T-helper 2 cell (primary cell): ENCODE measurements at places on chromosomes 1 and 21.

- no peak for DNase-seq
Observed at GRCh38 chr1:239125027-239125426, 261.3 kb upstream of the CHRM3 start.

DNA sequence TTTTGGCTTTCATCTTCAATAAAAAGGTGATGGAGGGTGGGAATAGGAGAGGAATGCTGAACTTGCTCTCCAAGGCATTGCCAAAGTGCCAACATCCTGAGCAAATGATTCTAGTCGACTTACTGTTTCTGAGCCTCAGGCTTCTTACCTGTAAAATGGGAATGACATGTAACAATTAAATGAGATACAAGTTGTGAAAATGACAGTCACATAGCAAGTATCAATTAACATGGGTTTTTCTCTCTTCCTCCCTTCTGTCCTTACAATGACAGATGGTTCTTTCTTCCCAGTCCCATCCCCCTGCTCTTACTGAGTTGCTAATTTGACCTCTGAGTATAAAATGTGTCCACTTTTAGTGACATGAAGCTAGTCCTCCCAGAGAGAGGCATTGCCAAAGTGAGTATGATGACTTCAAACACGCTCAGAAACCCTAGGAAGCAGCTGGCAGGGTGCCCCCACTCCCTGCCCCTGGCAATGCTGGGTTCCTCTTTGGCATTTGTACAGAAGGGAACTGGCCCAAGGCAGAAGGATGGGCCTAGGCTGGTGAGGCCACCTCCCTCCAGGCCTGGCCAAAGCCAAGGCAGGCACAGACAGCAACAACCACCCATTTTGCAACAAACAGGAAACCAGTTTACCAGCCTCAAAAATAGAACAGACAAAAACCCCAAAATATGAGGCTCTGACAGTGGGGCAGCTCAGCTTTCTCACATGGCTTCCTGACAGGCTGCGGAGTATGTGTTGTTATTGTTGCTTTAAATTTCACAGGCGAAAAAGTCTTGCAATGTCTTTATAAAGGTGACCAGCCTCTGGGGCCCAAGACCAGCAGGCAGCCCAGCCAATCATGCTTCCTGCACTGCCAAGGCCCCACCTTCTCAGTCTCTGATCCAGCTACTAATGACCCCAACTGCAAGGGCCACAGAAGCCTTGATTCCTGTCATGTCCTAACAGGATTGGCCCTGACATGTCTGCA is 115.9 kb downstream of the HIVEP3 start:
- DNase-seq, result peak; percentile 54

- DNase-seq, result no peak
Observed at GRCh38 chr1:151944857-151945575, 35.7 kb upstream of the THEM4 start.

DNA sequence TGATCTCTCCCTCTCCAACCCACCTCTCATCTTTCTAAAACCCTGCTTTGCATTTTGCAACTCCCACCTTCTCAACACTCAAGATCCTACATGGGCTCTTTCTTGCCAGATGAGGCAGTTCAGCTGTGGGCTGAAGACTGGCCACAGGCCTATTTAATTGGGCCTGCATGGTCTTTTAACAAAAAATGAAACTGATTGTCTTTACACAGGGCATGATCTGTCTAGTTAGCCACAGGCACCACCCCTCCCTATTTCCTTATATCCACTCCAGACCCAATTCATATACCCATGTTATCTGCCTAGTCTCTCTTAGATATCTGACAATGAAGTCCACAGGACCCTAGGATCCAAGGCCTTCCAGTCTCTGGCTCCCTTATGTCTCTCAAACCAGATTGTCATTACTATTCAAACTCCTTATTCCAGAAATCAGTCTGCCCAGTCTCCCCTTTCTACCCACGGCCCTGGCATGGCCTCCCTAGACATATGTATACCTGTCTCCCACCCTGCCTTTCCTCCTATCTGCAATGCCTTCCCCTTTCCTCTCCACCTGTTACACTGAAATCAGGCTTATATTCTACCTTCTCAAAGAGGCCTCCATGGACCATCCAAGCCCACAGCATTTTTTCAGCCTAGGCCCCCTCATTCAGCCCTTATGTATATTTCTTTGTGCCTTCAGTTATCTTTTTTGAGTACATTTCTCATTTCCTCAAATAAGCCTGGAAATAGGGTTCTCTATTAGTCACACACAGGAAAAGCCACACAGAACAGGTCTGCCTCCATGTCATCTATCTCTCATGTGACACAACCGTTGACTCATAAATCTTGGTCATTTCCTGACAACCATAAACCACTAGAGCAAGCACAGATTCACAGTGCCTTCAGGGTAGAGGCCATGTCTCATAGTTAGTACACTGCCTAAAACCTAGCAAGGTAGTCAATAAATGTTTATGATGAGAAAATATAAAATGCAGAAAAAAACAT is 39.0 kb downstream of the LPAR3 start:
- DNase-seq, result no peak

DNA sequence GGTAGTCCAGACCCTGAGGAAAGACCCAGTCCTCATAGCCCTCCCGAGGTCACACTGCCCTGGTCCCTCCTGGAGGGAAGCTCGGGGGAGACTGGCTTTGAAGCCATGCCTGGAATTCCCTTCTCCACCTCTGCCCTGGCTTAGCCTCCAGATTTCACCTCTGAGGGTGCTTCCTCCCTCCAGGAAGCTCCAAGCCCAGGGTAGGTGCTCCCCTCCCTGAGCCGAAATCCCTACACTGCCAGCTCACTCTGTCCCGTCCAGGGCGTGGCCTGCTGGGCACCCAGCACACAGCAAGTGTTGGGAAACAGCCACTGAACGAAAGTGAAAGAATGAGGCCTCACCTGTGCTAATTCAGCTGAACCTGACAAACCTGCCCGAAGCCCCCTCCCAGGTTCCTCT is 6.0 kb upstream of the TNFRSF25 start:
- no peak for DNase-seq

- no peak for DNase-seq
Observed at GRCh38 chr1:33270379-33270778, 14.1 kb downstream of the ZNF362 start.

DNA sequence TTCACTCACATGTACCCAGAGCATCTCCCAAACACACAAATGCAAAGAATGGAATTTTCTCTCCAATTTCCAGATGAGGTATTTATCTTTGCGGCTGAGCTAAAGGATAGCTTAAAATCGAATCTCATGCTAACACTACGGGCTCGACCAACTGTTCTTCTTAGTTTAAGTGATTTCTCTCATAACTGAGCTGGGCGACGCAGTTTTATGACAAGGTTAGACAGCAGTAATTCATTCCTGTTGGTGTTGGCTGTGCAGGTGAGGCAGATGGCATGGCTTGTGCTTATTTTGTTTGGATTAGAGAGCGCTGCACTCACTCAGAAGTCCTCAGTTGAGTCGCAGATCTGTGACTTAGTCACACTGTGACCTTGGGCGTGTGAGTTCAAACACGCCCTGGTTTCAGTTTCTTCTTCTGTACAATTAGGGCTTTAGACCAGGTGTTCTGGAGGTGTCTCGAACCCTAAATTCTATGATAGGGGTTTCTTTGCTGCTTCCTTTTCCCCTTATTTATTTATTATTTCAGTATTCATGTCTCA is 41.5 kb upstream of the MRPS6 start:
- no peak for DNase-seq

DNA sequence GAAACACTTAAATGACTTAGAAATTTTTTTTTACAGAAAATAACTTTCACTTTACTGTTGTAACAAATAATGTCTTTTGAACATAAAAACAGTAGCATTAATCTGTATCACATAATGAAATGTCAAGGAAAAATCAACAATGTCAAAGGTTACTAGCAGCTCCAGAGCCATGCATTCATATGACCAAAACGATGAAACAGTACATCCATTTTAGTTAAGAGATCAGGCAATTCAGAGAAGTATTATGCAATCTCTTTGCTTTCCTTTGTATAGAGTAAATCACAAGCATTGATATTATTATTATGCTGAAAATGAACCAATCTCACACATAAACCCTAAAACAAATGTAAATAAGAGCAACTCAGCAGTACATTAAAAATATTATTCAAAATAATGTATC is 748.9 kb downstream of the PLA2G4A start:
- DNase-seq, result no peak

GRCh38 chr1:155650231-155650757 is 38.3 kb downstream of the YY1AP1 start:
- DNase-seq, result no peak

DNA sequence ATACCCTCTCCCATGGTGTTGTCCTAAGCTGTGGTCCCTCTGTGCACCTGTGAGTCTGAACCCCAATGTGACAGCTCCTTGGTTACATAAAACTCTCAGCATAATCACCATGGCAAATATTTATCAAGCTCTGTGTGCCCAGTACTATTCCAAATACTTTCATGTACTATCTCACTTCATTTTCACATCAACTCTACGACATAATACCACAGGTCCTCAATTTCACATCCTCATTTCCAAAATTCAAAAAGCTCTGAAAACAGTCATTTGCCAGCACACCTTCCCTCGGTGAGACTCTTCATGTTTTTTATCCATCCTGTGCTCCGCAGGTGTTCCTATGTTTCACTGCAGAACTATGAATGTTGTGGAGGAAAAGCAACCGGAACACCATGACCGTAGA is 12.4 kb upstream of the CREG1 start:
- DNase-seq, result no peak

GRCh38 chr1:37410105-37410504 is 64.3 kb upstream of the ZC3H12A start:
- DNase-seq, result no peak

- no peak for DNase-seq
Observed at GRCh38 chr21:18812308-18812707, 408.7 kb upstream of the TMPRSS15 start.

DNA sequence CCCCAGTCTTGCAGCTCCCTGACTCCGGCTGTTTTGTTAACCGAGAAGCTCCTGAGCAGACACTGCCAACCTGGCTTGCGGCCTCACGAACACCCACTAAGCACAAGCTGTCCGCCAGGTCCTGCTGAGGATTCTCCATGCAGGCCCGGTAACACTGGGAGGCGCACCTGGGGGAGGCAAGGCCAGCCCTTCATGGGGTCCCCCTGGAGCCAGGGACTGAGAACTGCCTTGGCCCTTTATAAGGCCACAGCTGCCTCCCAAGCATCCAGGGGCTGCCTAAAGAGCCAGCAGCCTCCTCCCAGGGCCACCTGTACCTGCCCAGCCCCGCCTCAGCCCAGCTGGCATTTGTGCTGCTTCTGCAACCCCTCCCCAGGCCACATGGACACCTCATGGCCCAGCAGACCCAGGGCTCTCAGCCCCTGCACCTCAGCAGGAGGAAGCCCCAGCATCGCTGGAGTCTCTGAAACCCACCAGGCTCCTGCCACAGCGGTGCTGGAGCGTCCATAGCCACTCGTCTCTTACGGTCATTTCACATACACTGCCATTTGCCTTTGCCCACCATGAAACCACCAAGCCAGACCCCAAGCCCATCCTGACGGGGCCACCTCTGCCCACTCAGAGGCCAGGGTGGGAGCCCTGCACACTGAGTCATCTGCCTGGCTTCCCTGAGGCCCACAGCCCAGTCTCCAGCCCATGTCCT is 82.5 kb downstream of the NPHP4 start:
- DNase-seq, result no peak

GRCh38 chr1:148318123-148318903 is 164.8 kb downstream of the PPIAL4G start:
- DNase-seq, result peak; percentile 35

DNA sequence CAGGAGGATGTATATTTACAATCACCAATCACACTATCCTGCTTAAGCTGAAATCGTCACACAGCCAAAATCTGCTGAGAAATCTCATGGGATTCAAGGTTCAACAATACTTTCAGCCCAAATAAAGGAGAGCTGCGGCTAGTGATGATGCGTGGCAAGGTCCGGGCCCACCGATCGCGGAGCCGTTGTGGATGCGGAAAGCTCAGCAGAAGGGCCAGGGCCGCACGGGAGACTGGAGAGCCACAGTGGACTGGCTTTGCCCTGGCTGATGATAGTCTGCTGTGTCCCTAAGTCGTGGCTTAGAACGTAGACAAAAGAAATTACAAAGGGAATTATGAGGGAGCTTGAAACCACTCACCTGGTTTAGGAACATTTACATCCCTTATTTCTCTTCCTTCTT is 48.0 kb upstream of the SSX2IP start:
- DNase-seq, result no peak

- no peak for DNase-seq
Observed at GRCh38 chr1:70963374-70963773, 84.2 kb downstream of the PTGER3 start.

DNA sequence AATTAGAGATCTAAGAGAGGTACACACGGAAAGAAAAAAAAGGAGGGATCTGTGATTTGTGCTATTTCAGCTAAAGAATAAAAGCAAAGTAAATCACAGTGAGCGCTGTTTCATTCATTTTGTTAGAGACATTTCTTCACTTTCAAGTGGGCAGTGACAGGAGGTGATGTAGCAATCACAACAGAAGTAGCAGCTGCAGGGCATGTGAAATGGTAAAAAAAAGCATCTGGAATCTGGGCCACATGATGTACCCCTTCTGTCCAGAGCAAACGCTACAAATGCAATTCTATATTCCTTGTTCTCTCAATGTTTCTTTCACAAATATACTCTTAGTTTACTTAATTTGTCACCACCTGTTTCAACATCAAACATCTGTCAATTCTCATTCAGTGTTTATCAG is 786.5 kb downstream of the LRRIQ3 start:
- DNase-seq, result no peak

GRCh38 chr1:204171751-204172178 is 5.6 kb upstream of the REN start:
- no peak for DNase-seq

DNA sequence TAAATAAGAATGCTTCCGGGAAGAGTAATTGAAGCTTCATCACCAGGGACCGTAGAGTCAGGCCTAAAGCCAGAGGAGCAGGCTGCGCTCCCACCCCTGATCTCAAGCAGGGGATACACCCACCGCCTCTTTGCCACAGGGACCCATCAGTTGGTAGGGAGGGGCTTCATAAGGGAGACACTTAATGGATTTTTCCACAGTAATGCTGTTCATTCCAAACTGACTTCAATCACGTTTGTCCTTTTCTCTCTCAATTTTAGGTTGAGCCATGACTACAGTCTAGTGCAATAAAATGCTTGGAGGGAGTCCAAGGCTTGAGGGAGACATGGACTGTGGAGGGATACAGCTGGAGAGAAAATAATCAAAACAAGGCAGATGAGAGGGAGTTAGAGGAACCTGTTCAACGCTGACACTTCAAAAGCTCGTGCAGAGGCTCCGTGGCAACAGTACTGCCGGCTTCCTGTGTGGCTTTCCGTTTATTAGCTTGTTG is 111.5 kb downstream of the SEC16B start:
- DNase-seq, result no peak

DNA sequence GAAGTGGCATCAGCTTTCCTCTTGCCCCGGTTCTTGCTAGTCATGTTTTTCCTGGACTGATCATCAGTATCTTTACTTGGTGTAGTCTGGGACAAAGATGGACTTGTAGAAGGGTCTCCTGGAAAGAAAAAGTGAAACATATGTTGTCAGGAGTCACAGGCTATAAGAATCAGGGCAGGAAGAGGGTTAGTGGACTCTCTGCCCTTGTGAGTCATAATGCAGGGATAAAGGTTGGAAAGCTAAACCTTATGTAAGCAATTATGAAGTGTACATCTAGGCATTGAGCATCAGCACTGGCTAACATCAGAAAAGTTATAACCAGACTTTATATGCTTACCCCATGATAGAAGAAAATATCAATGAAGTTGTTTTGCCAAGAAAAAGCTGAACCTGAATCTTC is 51.2 kb downstream of the XKR8 start:
- DNase-seq, result no peak
